ENCODE measurements at places on chromosomes 3 and 15.

GRCh38 chr3:139933766-139934165 lies 1.2 kb upstream of the CLSTN2 start:
- DNase-seq: no peak

DNA sequence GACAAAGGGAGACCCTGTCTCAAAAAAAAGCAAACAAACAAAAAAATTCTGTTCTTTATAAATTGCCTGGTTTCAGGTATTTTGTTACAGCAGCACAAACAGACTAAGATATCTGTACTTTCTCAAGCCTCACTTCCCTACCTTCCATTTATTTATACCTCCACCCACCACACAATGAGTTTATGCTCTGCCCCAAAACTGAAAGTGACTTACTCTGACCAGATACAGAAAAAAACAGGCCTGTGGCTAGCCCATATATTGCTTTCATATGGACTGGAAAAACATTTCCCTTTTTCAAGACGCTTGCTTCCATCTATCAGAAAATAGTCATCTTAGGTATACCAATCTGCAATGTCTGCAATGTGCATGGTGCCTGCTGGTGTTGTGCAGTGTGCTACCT lies 8.7 kb upstream of the GPD1L start:
- no peak for DNase-seq

DNA sequence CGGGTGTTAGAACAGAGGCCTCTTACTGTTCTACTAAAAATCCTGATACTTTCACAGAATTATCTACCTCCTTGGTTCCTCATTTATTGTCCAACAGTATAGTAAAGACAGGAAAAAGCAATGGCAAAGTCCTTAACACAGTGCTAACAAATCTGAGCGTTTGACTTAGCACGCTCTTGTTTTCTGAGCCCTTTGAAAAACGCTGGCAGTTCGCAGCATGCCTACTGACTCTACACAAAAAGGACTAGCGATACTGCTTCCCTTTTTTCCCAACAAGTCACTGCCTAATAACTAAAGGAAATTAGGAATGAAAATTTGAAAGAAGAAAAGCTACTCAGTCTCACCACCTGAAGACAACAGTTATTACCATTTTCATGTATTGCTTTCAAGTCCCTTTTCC lies 34.8 kb upstream of the CEMIP start:
- no peak for DNase-seq

GRCh38 chr15:36612063-36612788 lies 32.8 kb downstream of the CDIN1 start:
- DNase-seq: no peak

DNA sequence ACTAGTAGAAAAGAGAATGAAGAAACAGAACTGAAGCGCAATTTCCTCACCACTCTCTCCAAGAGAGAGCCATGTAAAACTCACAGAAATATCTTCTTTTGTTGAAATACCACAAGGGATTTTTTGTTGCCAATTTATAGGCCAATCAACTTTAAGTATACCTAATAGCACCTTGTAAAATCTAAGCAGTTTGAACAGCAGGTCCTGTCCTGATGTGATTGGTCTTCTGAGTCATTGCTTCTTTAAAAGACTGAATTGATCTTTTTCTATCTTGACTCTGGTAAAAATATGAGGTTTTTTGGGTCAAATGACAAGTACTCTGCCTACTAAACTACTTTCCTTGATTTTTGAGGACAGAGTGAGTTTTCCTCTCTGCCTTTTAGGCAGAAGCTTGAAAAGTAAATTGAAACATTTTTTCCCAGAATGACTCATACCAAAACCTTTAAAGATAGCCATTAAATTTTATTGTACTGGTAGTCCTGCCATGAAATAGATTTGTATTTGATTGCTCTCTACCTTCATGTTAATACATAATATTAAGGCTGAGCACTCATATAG lies 343.9 kb upstream of the CBLB start:
- DNase-seq: no peak
